ENCODE measurements at places on chromosomes 12 and 14.

GRCh38 chr14:103685276-103686211, 29.7 kb downstream of the XRCC3 start:
- H3K27ac ChIP-seq = no peak overlapping the region
- peaks cover 66% of the 10 kb centered on the region for H3K36me3 ChIP-seq
- no peaks in the 10 kb centered on the region for H3K27me3 ChIP-seq
- H3K4me3 ChIP-seq = no peak overlapping the region
- DNase-seq = no peak

- H3K27ac ChIP-seq = no peak overlapping the region
- no peaks in the 10 kb centered on the region for H3K4me1 ChIP-seq
- no peak for DNase-seq
- no peaks in the 10 kb centered on the region for H3K27me3 ChIP-seq
- H3K4me3 ChIP-seq = no peak overlapping the region
Observed at GRCh38 chr14:86450085-86450484, 920.1 kb downstream of the FLRT2 start.

GRCh38 chr12:47947341-47947740, 16.1 kb upstream of the TMEM106C start:
- no peaks in the 10 kb centered on the region for H3K27me3 ChIP-seq
- H3K27ac ChIP-seq = no peak overlapping the region
- H3K36me3 ChIP-seq = no peaks in the 10 kb centered on the region
- no peak overlapping the region for H3K4me3 ChIP-seq
- DNase-seq = no peak

DNA sequence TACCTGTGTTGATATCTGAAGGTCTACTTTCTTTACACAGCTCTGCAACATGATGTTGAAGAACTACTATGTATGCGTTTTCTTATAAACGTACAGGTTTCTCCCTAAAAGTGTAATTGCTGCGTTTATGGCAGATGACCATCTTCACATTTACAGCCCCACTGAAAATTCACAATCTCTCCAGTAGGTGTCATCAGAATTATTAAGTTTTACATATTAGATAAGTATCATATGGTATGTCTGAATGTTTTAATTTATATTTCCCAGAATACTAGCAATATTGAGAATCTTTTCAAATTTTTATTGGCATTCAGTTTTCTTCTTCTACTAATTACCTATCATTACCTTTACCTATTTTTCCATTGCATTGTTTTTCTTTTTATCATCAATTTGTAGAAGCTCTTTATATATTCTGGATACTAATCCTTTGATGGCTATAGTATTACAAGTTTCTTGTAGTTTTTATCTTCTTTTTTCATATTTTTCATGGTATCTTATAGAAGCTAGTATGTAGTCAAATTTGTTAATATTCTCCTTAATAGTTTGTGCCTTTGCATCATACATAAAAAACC, 123.5 kb downstream of the CAPZA3 start:
- no peaks in the 10 kb centered on the region for H3K27me3 ChIP-seq
- H3K4me1 ChIP-seq = no peaks in the 10 kb centered on the region
- H3K27ac ChIP-seq = no peak overlapping the region
- H3K36me3 ChIP-seq = no peaks in the 10 kb centered on the region
- no peak overlapping the region for H3K4me3 ChIP-seq
- DNase-seq = no peak

GRCh38 chr14:49221316-49221715, 364.9 kb downstream of the RPS29 start:
- H3K36me3 ChIP-seq = no peaks in the 10 kb centered on the region
- DNase-seq = no peak
- no peaks in the 10 kb centered on the region for H3K27me3 ChIP-seq
- no peak overlapping the region for H3K27ac ChIP-seq
- H3K4me1 ChIP-seq = no peaks in the 10 kb centered on the region

GRCh38 chr14:63747846-63748245, 20.0 kb upstream of the SGPP1 start:
- H3K27ac ChIP-seq = no peak overlapping the region
- no peak overlapping the region for H3K4me3 ChIP-seq
- DNase-seq = no peak
- no peaks in the 10 kb centered on the region for H3K27me3 ChIP-seq
- H3K36me3 ChIP-seq = no peaks in the 10 kb centered on the region

- DNase-seq = no peak
- H3K4me1 ChIP-seq = no peaks in the 10 kb centered on the region
- no peak overlapping the region for H3K27ac ChIP-seq
- no peaks in the 10 kb centered on the region for H3K36me3 ChIP-seq
Observed at GRCh38 chr12:92533280-92533890, 169.4 kb upstream of the PLEKHG7 start.

DNA sequence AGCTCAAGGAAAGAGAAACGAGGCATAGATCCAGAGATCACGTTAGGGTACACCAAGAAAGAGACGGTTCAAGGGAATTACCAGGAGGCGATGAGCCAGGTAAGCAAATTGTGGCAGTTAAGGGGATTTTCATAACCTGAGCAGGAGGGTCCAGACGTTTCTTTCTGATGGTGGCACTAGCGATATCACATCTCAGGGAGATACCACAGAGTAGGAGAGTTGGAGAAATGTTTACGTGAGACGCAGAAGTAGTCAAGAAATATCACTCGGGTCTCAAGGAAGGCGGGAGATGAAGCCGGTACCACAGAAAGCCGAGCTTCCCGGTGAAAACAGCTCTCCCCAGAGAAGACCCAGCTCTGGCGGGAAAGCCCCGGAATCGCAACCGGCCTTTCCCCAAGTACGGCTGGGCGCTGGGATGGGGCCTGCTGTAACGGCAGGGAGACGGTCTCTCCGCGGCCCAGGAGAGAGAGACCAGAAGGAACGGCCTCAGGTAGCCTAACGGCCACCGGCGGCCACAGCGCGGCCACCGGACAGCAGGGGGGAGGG, 485 bp downstream of the SENP1 start:
- no peaks in the 10 kb centered on the region for H3K27me3 ChIP-seq
- no peaks in the 10 kb centered on the region for H3K36me3 ChIP-seq
- DNase-seq = no peak
- H3K4me1 ChIP-seq = peaks cover 12% of the 10 kb centered on the region

GRCh38 chr14:38098074-38098836, 109.4 kb upstream of the SSTR1 start:
- H3K27me3 ChIP-seq = no peaks in the 10 kb centered on the region
- no peaks in the 10 kb centered on the region for H3K4me1 ChIP-seq
- no peak for DNase-seq
- H3K27ac ChIP-seq = no peak overlapping the region

DNA sequence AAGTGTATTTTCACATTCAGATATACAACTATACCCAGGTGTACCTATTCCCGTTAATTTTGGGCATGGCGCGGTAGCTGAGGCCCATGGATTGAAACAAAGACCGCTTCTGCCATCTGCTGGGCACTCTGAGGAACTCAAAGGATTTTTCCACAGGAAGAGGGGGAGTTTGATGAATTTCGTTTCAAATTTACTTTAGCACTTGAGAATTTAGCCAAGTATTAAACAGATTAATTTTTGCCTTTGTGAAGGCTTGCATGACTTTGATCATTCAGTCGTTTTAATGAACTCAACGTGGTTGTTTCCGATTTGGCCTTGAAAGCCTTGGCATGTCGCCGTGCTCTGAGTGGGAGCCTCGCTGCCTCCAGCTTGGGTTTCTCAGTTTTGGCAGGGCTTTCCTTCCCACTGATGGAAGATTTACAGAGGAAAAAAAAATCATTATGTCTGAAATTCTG, 153.2 kb upstream of the DDHD1 start:
- no peak for DNase-seq
- H3K27ac ChIP-seq = peak overlapping the region; percentile 36
- no peaks in the 10 kb centered on the region for H3K4me1 ChIP-seq

DNA sequence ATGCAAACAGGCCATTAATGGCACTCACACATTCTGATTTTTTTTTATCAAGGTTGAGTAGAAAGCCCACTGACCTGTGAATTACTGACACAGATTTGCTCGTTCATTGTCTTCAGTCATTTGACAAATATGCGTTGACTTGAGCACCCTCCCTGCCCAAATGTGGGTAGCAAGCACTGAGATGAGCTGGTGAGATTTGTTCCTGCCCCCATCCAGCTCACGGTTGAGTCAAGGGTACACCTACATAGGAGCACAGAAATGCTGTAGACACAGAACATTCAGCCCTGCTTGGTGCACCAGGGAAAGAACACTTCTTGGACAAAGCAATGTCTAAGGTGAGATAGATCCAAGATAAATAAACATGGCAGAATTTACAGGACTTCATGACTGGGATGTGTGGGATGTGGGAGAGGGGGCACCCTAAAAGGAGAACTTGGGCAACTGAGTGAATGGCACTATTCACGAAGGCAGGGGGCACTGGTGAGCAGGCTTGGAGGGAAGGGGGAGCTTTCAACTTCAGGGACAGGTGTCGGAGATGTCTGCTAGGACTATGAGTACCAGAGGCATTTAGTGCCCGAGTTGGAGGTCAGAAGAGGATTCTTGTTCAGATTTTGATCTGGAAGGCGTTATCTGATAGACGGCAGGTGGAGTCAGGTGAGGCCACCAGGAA, 213.4 kb downstream of the VRK1 start:
- H3K27ac ChIP-seq = no peak overlapping the region
- DNase-seq = no peak
- H3K27me3 ChIP-seq = no peaks in the 10 kb centered on the region
- H3K4me1 ChIP-seq = no peaks in the 10 kb centered on the region
- no peak overlapping the region for H3K4me3 ChIP-seq

DNA sequence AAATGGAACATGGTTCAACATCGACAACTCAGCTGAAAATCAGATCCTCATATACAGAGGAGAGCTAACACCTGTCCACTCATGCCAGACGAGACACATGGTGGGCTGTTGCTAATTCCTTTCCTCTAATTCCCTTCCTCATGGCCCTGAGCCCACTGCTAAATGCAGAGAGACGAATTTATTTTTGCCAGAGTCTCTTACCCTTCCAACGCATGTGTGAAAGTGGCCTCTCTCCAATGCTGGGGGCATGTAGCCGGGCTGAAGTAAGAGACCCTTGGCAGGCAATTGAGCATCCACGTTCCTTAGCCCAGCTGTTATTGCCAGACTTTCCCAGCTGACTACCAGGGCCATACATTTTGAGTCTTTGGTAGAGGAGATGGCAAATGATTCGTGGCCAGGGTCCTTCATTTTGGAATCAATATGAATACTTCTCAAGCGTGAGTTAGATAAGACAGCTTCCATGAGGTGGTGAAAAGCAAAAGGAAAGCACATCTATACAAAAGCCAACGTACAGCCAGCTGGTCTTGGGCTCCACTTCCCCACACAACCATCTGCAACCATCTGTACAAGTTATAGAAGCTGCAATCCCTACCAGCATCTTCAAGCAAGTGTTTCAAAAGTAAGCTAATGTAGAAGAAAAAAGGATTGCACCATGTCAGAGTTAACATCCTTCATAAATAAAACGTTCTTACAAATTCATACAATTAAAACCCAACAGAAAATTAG, 28.6 kb downstream of the CORO1C start:
- H3K27me3 ChIP-seq = no peaks in the 10 kb centered on the region
- no peak for DNase-seq
- H3K4me3 ChIP-seq = peak overlapping the region; percentile 3
- peaks cover 8% of the 10 kb centered on the region for H3K36me3 ChIP-seq

DNA sequence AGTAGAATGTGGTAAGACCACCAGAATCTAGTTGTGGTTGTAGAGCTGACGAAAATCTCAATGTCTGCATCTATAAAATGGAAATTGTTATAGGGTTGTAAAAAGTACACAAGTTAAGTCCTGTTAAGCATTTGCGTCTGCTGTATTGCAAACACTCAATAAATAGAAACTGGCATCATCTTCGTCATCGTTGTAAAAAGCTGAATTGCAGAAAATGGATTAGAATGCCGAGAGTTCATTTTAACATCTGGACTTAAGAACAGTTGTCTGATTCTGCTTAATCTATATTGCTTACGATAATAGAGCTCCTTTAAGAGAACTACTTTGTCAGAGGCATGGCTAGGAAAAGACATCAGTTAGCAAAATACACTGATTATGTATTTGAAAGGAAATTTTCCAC, 33.2 kb downstream of the KCNMB4 start:
- peaks cover 6% of the 10 kb centered on the region for H3K36me3 ChIP-seq
- no peak overlapping the region for H3K27ac ChIP-seq
- no peaks in the 10 kb centered on the region for H3K4me1 ChIP-seq
- H3K27me3 ChIP-seq = no peaks in the 10 kb centered on the region

GRCh38 chr14:83491091-83491490, 1957.4 kb upstream of the SEL1L start:
- no peaks in the 10 kb centered on the region for H3K27me3 ChIP-seq
- DNase-seq = no peak
- H3K27ac ChIP-seq = no peak overlapping the region
- no peaks in the 10 kb centered on the region for H3K36me3 ChIP-seq
- H3K4me1 ChIP-seq = no peaks in the 10 kb centered on the region

GRCh38 chr12:13193505-13194231, 2.9 kb upstream of the EMP1 start:
- H3K4me1 ChIP-seq = peaks cover 7% of the 10 kb centered on the region
- no peaks in the 10 kb centered on the region for H3K27me3 ChIP-seq
- H3K4me3 ChIP-seq = no peak overlapping the region
- no peak for DNase-seq
- H3K27ac ChIP-seq = no peak overlapping the region

DNA sequence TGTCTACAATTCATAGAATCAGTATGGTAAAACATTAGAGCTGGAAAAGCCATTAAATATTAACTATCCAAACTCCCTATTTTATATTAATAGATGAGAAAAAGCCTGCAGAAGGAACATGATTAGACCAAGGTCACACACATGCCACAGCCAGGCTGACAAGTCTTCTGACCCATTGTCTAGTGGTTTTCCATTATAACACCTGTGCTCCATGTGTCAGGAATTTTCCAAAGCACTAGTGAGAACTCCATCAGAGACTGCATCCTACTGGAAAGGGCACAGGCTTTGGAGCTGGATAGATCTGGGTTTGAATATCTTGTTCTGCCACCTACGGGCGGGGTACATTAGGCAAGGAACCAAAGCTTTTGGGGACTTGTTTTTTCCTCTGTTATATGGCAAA, 325.5 kb downstream of the RAD51B start:
- no peak overlapping the region for H3K27ac ChIP-seq
- DNase-seq = no peak
- H3K27me3 ChIP-seq = no peaks in the 10 kb centered on the region
- no peaks in the 10 kb centered on the region for H3K4me1 ChIP-seq

DNA sequence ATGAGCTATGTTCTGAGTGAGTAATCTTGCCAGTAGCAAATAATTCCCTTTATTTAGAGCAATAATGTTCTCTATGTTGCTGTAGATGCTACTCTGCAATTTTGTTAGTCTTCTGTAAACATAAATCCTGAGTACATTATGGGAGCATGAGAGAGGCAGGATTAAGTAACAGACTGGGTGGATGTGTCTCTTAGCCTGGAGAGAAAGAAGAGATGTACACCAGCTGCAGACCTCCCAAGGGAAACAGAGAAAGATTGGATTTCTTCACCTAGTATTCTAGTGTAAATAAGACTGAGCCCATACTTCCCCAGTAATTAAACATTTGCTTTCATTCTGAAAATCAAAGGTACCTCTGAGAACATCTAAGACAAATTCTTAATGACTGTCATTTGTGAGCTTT, 564.0 kb downstream of the TRHDE start:
- H3K4me3 ChIP-seq = no peak overlapping the region
- no peaks in the 10 kb centered on the region for H3K4me1 ChIP-seq
- H3K36me3 ChIP-seq = no peaks in the 10 kb centered on the region
- no peaks in the 10 kb centered on the region for H3K27me3 ChIP-seq

Data from ascending aorta (tissue), 2 donors.